ENCODE measurements at places on chromosomes 11 and 22. TPM values are rescaled to one million over a fixed set of nuclear protein-coding genes. Genes with fewer than 3 reads are reported as not detected.

USH1C gene
- total RNA-seq, result 5.3 TPM

GAL3ST1 gene
- total RNA-seq, result 12.2 TPM

OR2AG1 gene
- not detected for total RNA-seq

C22orf42 gene
- total RNA-seq, result 2.8 TPM

- DNase-seq, result no peak
- H3K4me3 ChIP-seq, result no peak overlapping the region
- H3K27ac ChIP-seq, result no peak overlapping the region
- H3K36me3 ChIP-seq, result peaks cover 4% of the 10 kb centered on the region
Measured at GRCh38 chr11:117830072-117830471, 5.5 kb upstream of the FXYD2 start.

DNA sequence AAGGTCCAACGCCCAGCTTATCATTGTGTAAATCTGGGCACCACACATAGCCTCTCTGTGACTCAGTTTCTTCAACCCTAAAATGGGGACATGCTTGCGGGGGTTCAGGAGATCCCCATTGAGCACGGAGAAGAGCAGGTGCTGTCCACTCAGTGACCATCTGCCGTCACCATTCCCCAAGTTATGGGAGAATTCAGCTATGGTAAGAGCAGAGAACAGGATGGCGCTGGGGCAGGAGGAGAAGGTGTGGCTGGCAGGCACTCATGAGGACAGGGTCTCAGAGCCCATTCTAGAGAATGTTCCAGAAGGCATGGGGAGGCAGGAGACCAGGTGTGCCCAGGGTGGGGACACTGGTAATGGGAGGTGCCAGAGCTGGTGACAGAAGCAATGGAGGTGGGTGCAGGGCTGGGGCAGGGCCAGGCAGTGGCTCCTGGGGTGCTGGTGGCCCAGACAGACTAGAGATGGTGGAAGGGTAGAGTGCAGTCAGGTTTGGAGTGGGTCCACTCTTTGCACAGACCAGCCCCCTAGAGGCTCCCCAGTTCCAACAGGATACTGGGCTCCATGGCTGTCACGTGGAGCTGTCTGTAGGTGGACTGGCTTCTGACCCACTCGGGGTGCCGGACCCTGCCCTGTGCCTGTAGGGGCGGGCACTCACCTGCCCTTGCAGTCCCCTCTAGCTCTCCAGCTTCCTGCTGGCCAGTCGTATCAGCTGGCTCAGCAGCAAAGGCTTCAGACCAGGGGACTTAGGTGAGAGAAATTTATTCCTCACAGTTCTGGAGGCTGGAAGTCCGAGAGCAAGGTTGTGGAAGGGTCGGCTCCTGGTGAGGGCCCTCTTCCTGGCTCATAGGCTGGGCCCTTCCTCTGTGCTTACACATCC lies 84.7 kb downstream of the CDKN1C start:
- no peak overlapping the region for H3K4me3 ChIP-seq
- no peaks in the 10 kb centered on the region for H3K27me3 ChIP-seq
- peaks cover 2% of the 10 kb centered on the region for H3K36me3 ChIP-seq
- no peak overlapping the region for H3K27ac ChIP-seq

DNA sequence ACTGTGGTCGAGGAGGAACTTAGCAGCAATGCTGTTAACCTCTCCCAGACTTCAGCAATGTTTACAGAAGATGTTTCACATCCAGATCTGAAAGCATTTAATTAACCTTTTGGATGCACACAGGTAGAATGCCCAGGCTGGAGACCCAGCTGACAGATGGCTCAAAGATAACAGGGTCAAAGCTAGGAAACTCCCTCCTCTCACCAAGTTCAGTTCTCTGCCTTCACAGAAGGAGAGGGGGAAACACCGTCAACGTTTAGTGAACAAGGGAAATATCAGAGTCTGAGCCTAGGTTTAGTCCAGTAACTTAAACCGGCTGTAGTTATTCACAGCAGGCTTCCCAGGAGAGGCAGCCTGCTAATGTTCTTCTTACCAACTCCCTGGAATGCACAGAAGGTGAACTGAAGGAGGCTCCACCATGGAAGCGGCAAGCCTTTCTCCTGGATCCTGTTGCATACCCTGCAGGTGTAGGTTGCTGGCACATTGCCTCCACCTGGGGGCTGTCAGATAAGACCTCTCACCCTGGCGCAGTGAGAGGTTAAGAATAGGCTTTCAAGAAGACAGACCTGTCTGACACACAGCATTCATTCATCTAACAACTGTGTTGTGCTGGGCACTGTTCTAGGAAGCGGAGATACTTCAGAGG lies 23.5 kb upstream of the ANKK1 start:
- no peak for DNase-seq
- no peaks in the 10 kb centered on the region for H3K27me3 ChIP-seq
- no peaks in the 10 kb centered on the region for H3K4me1 ChIP-seq
- peaks cover 7% of the 10 kb centered on the region for H3K36me3 ChIP-seq
- no peak overlapping the region for H3K27ac ChIP-seq

DNA sequence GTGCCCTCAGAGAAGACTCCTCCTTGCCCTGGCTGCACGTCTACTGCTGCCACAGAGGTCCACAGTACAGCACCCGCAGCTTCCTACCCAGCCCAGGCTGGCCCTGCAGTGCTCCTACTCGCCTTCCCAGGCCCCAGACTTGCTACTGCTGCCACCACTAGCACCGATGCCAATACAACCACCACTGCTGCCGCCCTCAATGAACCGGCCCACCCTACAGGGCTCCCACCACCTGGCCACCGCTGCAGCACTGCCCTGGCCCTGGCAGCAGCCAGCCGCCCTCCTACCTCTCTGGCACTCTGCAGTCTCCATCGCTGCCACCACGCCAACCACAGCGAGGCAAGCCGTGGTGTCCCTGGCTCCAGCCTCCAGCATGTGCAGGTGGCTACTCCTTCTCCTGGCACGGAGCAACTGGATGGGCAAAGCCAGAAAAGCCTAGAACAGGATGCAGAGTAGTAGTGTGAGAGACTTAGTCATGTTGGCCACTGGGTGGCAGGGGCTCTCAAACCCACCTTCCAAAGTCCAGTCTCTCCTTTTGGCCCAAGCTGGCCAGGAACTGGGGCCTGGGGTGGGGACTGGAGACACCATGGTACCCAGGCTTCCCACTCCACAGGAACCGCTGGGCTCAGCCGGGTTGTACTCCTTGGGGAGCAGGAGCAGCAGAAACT lies 39.4 kb downstream of the C22orf42 start:
- H3K36me3 ChIP-seq, result no peaks in the 10 kb centered on the region
- DNase-seq, result no peak
- no peak overlapping the region for H3K4me3 ChIP-seq
- no peaks in the 10 kb centered on the region for H3K27me3 ChIP-seq

DNA sequence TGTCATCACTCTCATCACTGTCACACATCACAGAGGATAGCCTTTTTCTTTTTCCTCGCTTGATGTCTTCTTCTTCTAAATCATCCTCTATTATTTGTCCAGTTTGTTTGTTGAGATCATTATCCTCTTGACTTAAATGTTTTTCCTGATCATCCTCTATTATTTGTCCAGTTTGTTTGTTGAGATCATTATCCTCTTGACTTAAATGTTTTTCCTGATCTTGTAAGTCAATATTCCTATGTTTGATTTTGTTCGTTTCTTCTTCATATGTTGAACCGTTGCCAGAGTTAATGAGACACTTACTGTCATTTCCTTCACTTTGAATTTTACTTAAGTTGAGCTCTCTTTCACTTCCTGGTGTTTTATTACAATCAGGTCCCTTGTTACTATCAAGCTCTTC lies 5.6 kb downstream of the CCDC82 start:
- no peak for DNase-seq
- no peaks in the 10 kb centered on the region for H3K36me3 ChIP-seq
- H3K4me1 ChIP-seq, result no peaks in the 10 kb centered on the region
- H3K27ac ChIP-seq, result no peak overlapping the region

DNA sequence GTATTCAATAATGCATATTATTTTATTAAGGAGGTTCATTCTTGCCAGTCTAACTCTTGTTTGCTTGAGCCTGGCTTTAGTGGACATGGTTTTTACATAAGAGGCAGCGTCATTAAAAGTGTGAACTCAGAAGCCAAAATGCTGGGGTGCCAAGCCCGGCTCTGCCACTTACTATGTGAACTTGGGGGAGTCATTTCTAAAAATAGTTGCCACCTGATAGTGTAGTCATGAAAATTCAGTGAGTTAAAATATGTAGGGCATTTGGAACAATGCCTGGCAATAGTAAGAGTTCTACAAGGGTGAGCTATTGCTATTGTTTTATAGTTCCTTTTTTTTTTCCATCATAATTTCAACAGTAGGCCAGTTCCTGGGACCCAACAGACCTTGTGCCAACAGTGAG lies 49.9 kb downstream of the TENM4 start:
- peaks cover 4% of the 10 kb centered on the region for H3K4me1 ChIP-seq
- no peaks in the 10 kb centered on the region for H3K36me3 ChIP-seq
- no peak for DNase-seq
- no peak overlapping the region for H3K4me3 ChIP-seq

GRCh38 chr11:79366218-79366617 lies 74.6 kb downstream of the TENM4 start:
- H3K4me3 ChIP-seq, result no peak overlapping the region
- H3K36me3 ChIP-seq, result no peaks in the 10 kb centered on the region
- DNase-seq, result no peak

- no peak overlapping the region for H3K4me3 ChIP-seq
- no peaks in the 10 kb centered on the region for H3K36me3 ChIP-seq
- no peak overlapping the region for H3K27ac ChIP-seq
- DNase-seq, result no peak
- H3K27me3 ChIP-seq, result no peaks in the 10 kb centered on the region
- H3K4me1 ChIP-seq, result no peaks in the 10 kb centered on the region
Measured at GRCh38 chr11:31414338-31414737, 44.7 kb downstream of the DNAJC24 start.

- peaks cover 25% of the 10 kb centered on the region for H3K4me1 ChIP-seq
- DNase-seq, result no peak
- H3K27me3 ChIP-seq, result peaks cover 11% of the 10 kb centered on the region
- H3K27ac ChIP-seq, result no peak overlapping the region
Measured at GRCh38 chr11:133388975-133389568, 143.2 kb downstream of the OPCML start.

All from spinal cord (tissue), 10 donors.